Renal pelvis (tissue), 12 donors: ENCODE measurements at places on chromosomes 6 and 20.

DNA sequence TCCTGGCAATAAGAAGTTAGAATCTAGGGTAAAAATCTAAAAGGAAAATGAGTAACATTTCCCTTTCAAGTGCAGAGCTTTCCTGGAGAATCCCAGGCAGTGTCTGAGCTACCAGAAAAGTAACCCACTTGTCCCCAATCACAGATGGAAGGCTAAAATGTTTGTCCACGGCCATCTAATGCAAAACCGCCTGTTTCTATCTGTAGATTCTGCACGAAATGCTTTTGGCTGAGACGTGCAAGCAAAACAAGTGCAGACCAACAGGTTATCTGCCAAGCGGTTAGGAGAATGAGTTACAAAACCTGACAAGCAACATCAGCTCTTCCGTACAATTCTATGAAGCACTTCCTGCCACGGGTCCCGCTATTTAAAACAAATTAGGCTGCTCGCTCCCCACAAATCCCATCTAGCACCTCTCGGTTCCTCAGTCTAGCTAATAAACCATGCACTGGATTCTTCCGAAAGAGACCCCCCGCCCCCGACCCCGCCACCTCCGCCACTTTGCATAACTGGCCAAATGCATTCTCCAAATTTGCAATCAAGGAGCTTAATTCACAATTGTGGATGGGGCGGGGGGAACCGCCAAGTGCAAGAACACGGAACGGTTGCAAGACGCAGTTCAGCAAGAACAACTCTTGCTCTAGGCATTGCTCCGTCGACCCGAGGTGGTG is 1.4 kb downstream of the ELOVL5 start:
- DNase-seq, result peak; percentile 17

DNA sequence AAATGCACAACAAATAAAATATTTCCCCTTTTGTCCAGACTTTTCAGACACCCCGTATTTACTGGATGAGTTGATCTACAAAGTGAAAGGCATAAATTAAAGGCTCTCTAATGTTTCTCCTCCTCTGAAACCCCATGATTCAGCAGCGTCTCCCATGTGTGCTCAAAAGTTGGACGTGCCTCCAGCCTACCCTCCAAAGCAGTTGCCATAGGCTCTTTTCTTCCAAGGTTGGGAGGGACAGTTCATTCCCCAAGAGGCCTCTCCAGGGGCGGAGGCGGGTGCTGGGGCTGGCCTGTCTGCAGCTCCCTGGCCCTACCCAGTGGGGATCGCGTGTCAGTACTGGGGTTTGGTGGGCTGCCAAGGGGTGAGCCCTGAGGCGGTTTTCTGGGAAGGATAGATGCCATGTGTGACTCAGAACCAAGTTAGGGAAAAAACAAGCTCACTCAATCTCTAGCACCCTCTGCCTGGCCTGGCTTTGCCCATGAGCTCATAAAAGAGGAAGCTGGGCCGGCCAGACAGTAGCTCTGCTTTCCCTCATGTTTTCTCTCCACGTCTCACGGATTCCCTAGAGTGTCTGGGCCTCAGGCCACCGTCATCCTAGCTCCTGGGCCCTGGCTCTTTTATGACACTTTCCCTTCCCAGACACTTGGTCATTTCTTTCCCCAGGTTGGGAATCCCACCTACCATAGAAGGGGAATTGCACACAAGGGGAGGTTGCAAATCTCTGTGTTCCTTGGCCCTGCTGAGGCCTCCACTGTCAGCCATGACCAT is 8.0 kb upstream of the IER3 start:
- DNase-seq, result no peak

DNA sequence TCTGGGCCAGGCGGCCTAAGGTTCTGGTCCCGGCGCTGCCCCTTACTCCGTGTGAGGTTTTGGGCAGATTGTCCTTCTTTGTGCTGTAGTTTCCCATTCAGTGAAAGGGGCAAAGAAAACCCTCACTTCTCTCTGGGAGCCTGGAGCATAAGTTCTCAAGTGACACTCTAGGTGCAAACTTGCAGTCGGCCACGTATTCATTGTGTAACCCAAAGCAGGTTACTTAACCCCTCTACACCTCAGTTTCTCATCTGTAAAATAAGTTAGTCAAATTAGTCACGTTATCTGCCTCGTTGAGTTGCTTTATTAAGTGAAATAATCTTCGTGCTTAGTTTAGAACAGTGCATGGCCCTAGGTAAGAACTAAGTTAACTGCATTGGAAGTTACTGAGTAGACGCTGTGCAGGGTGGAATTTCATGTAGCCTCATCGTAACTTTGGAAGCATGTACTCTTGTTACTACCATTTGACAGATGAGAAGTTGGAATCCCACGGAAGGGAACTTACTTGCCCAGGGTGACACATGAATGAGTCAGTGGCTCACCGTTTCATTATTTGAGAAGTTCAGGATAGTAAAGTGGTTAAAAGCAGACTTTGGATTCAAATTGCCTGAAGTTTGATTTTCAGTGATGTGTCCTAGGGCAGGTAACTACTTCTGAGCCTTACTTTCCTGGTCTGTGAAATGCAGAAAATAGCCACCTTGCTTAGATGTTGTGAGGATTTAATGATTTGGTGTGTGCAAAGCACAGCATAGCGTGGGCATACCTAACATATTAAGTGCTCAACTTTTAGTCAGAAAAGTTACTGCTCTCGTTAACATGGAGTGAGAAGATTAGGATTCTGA is 556 bp upstream of the MROH8 start:
- peak; percentile 9 for DNase-seq

GRCh38 chr6:14025160-14025559 is 92.4 kb upstream of the CD83 start:
- DNase-seq, result no peak

DNA sequence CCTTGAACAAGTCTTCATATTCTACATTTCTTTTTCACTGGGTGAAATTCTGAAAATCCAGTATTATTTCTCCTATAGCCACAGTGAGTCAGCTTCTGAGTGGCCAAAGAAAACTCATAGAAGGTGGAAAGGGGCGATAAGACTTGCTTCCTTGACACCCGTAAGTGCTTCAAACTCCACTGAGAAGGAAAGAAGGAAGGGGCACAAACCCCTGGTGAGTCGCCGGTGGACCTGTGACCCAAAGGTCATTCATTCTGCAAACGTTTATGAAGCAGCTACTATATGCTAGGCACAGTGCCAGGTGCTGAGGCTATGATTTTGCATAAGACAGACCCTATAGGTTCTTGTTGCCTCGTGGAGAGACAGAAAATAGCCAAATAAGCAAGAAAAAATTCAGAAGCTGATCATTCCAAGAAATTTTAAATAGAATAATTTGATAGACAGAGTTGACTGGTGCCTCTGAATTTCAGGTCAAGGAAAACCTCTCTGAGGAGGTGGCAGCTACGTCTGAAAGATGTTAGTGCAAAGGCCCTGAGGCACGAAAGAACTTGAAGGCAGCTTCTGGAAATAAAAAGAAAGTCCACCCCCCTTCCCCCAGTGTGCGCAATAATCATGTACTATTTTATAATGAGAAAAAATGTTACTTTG is 118.2 kb downstream of the CD24 start:
- DNase-seq, result no peak
